ENCODE measurements at places on chromosomes 12 and 14.

DNA sequence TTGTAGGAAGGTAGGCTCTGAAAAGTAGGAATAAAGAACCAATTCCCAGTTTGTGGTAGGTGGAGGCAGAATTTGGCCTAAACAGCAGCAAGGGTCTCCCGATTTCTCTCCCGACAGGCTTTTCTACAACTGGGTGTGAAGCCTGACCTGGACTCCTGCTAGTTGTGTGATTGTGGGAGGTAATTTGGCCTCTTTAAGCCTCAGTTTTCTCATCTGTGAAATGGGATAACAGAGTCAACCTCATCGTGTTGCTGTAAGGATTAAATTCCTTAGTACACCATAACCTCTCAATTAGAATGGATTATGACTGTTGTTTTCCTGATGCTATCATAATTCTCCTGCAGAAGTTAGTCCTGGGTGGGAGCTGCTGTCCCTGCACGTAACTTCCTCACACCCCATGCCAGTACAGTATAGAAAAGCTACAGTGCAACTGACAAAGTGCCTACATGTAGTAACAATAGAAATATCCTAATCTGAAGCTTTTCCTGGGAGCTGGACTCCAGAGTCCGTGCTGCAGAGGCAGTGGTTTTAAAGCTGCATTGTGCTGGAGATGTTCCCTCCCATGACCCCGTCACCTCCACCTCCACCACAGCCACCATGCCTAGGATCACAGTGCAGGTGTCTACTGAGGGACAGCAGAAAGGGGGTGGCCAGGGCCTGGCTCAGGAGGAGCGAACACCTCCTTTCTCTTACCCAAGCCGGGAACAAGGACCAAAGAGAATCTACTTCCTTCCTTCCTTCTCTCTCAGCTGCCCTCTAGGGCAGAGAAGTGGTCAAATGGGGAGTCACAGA, 76.5 kb downstream of the FBXL14 start:
- no peak for DNase-seq

- peak; percentile 64 for DNase-seq
These were observed 75.4 kb upstream of the PWP1 start for GRCh38 chr12:107610021-107610859.

- no peak for DNase-seq
These were observed 103.8 kb downstream of the TBX5 start for GRCh38 chr12:114302117-114302516.

DNA sequence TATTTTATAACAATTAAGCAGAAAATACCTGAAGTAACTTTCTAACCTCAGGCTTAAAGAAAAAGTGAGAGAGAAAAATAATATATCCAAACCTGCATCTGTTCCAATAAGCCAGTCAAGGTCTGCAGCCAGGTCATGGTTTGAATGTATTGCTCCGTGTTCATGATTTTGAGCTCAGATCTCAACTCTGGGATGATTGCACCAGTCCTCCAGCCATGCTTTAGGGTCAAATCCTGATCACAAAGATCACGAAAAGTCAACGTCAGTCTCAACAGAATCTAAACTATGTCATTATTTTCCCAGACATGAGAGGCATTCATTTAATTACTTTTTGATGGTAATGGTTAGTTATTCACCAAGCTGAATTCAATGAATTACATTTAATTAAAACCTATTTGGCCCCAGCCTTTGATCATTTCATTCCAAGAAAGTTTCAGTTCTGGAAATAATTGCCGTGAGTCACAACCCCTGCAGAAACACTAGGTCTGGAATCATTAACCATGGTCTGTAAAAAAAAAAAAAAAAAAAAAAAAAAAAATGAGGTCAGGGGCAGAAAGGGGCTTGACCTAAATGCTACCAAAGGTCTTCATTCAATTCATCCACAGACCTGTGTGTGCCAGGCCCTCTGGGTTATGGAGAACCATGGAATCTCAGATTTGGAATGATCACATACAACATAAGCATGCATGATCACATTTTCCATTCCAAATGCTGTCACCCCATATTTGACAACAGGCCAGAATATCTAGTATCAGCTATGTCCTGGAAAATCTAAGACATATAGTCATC, 55.6 kb downstream of the NT5DC3 start:
- DNase-seq, result peak; percentile 47

GRCh38 chr14:69818758-69819191, 21.7 kb upstream of the SLC10A1 start:
- peak; percentile 61 for DNase-seq

DNA sequence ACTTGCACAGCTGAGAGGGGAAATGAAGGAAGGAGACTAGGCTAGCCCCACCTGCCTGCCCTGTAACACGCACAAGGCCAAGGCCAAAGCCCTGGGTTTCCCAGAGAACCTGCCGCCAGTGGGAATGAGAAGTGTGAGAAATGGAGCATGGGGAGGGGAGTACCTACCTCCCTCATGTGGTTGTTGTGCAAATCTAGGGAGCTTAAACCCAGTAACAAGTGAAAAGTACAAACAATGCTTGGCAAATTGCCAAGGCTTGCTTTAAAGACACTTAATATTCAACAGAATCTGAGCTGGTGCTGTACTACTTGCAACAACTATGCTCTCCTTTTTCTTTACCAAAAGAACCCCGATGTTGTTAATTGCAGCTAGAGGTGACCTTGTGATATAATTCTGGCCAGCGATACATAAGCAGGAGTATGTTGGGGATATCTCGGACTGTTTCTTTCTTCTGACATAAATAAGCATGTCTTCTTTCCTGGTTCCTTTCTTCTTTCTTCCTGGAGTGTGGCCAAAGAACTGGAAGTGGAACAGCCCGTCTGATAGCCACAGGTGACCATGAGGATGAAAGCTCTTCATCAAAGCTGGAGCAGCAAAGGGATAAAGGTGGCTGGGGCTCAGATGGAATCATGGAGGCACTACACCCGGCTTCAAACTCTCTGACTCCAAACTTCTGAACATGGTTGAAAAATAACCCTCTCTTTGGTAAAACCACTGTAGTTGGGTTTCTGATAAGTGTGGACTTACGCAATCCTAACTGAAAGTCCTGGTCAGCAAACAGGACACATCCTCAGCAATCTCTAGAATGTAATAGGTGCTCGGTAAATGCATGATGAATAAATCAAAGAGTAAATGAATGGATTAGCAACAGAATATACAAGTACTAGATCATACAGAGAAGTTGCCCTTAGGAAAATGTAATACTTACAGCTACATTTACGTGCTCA, 207.9 kb downstream of the NUAK1 start:
- no peak for DNase-seq

GRCh38 chr14:48874711-48875110, 711.5 kb downstream of the RPS29 start:
- no peak for DNase-seq

- DNase-seq, result no peak
These were observed 130.9 kb upstream of the DAAM1 start for GRCh38 chr14:59057551-59057950.

DNA sequence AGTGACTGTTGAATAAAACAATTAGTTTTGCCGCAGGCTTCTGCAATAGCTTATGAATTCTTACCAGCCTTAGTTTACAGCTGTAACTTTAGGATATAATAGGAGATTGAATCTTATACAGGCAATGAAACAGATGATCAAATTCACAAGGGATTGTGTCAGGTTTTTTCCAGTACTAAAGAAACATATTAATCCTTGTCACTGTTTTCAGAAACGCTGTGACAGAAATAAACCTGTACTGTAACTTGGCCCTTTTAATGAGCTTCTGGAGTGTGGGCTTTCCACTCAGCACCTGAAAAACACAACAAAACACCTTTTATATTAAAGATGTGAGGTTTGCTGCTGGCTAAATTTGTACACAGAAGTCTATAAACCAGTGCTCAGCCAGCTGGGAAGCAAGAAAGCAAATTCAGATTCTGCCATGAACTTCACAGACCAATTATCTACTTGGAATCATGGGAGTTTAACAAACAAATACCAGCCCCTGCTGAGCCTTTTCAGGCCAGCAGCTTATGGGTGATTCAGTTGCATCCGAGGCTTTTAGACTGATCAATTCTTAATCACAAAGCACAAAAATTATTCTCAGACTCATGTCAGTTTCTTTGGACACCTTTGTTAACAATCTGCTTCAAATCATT, 109.5 kb downstream of the FOXG1 start:
- no peak for DNase-seq

GRCh38 chr12:118850244-118850825, 131.0 kb upstream of the SRRM4 start:
- no peak for DNase-seq

DNA sequence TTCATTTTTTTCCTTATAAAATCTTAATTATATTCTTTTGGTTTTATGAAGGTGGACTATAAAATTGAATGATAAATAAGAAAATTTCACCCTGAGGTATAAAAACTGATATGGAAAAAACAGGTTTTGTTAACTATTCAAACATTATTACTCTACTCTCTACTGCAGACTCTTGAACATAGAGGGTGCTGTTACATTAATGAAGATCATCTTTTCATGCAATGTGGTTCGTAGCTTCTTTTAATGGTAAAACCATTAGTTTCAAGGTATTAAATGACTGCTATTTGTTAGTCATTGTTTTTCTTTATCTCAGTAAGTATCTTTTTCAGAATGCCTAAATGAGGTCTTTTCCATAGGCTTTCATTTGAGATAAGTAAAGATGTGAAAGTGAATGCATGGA, 510.4 kb downstream of the SLC16A7 start:
- DNase-seq, result peak; percentile 45

DNA sequence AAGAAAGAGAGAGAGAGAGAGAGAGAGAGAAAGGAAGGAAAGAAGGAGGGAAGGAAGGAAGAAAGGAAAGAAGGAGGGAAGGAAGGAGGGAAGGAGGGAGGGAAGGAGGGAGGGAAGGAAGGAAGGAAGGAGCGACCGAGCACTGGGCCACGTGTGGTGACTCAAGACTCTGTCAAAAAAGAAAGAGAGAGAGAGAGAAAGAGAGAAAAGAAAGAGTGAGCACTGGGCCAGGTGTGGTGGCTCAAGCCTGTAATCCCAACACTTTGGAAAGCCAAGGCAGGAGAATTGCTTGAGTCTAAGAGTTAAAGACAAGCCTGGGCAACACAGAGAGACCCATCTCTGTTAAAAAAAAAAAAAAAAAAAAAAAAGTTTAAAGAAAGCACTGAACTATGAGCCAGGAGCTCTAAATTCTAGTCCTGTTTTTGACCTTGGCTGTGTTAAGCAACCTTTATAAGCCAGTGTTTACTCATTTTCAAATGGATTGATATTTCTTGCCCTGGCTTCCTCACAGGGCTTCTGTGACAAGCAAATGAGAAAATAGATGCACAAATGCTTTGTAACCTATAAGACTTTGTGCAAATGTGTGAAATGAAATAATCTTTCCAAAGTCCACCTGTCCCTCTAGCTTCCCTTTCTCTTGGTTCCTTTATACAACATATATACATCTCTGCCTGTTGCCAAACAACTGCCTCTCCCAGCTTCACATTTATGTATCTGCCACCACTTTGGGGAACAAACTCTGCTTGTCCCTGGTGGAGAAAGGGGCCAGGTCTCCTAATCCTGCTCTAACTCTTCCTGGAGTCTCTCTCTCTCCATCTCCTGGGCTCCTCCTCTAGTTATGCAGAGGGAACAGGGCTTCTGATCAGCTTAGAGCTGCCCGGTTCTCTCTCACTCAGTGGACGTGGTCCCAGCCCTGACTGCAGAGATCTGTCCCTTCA, 16.1 kb upstream of the PLEKHG6 start:
- DNase-seq, result peak; percentile 38

- peak; percentile 24 for DNase-seq
These were observed 61.3 kb downstream of the CRADD start for GRCh38 chr12:93738199-93739058.

- peak; percentile 55 for DNase-seq
These were observed 47.2 kb downstream of the DRAM1 start for GRCh38 chr12:101924618-101925017.

- DNase-seq, result peak; percentile 54
These were observed 4.2 kb downstream of the KRT82 start for GRCh38 chr12:52401926-52402325.

DNA sequence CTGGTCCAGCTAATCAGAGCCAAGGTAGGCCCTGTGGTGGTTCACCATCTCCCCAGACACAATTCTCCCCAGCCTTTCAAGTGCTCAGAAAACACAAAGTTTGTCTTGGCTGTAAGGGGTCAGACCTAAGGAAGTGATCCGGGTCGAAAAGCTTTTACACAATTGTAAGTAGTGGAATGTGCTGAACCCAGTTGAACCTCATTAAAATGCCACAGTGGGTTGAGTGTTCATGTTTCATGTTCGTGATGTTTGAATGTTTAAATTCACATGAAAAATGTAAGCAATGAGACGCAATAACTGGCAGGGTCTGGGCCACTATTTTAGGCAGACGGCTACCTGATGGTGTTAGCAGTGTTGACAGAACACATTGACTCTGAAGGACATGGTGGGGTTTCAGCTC, 60.9 kb upstream of the JDP2 start:
- no peak for DNase-seq

GRCh38 chr12:122005252-122005776, 16.4 kb upstream of the BCL7A start:
- no peak for DNase-seq

DNA sequence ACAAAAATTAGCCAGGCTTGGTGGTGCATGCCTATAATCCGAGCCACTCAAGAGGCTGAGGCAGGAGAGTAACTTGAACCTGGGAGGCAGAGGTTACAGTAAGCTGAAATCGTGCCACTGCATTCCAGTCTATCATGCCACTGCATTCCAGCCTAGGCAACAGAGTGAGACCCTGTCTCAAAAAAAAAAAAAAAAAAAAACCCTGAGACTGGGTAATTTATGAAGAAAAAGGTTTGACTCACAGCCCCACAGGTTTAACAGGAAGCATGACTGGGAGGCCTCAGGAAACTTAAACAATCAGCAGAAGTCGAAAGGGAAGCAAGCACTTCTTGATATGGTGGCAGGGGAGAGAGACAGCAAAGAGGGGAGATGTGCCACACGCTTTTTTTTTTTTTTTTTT, 123.2 kb downstream of the GXYLT1 start:
- no peak for DNase-seq

GRCh38 chr12:46186088-46186487, 82.8 kb downstream of the SLC38A1 start:
- no peak for DNase-seq

DNA sequence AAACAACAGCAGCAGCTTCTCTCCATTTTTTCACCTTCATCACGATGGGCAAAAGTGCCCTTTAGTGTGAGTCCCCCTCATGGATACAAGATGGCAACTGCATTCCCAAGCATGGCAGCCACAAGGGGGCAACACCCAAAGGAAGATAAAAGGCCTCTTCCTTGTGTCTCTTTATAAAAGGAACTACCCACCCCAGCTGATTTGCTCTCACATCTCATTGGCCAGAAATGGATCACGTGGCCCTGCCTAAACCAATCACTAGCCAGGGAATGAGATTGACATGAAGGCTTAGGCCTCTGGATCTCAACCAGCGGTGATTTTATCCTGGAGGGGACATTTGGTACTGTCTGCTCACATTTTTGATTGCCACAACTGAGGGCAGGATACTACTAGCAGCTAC, 21.9 kb upstream of the IFT81 start:
- DNase-seq, result peak; percentile 66

DNA sequence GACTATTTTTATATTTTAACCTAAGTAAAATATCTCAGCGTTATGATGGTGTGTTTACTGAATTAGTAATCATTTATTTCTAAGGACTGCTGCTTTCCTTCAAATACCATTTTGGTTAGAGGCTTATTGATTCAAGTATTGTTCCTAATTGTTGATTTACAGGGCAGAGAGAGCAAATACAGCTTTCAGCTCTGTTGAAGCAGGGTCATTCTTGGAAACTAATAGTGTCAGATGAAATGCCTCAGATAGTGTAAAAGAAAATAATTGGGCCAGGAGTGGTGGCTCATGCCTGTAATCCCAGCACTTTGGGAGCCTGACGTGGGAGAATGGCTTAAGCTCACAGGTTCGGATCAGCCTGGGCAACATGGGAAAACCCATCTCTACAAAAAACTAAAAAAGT, 249.3 kb downstream of the FUT8 start:
- DNase-seq, result no peak

Data from GM23248 (cell line).